GM23248 (cell line): ENCODE measurements at places on chromosomes 1 and 21. TPM values are rescaled to one million over a fixed set of nuclear protein-coding genes. Genes with fewer than 3 reads are reported as not detected.

Gene TMPRSS3
- not detected in 2 replicates for total RNA-seq

DNA sequence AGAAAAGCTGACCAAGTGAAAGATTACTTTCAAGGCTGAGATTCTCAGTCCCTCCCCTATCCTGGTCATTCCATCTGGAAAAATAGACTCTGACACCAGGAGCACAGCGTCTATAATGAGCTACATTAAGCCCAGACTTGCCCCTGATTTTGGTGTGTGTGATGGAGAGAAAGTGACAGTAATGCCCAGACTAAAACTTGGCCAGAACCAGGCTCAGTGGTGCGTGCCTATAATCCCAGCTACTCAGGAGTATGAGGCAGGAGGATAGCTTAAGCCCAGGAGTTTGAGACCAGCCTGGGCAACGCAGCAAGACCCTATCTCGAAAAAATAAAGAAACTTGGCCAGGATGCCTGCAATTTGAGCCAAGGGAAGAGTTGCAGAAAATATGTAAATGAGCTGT, 15.9 kb downstream of the PLEKHA6 start:
- no peak for DNase-seq

DNA sequence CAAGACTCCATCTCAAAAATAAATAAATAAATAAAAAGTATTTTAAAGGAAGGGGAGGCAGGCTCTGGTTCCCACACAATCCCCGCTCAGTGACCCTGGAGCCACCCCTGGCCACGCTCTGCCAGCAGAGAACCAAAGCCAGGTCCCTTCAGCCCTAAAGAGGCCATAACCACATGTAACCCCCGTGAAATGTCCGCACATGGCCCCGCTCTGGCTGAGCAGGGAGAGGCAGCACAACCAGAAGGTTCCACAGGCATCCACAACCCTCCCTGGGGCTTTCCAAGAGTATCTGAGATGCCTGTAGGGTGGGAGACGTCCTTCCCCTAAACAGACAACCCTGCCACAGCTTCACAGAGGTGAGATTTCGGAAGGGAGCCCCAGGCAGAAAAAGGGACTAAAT, 1.4 kb upstream of the ARF1 start:
- DNase-seq: peak; percentile 43

DNA sequence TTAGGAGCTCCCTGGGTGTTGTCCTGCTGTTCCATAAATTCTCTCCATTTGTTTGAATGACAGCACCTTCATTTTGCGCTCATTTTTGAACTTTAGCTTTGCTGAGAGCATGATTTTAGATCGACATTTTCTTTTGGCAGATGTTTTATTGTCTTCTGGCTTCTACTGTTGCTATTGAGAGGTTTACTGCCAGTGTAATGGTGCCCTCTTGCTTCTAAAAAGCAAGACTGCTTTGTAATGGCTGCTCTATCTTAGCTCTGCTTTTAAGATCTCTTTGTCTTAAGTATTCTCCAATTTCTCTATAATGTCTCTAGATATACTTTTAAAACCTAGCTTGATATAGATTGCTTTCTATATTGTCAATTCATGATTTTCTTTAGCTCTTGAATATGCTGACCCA, 27.8 kb downstream of the THEM4 start:
- DNase-seq: no peak
